NCI-H460 (cell line): ENCODE measurements at places on chromosomes 6 and 20.

DNA sequence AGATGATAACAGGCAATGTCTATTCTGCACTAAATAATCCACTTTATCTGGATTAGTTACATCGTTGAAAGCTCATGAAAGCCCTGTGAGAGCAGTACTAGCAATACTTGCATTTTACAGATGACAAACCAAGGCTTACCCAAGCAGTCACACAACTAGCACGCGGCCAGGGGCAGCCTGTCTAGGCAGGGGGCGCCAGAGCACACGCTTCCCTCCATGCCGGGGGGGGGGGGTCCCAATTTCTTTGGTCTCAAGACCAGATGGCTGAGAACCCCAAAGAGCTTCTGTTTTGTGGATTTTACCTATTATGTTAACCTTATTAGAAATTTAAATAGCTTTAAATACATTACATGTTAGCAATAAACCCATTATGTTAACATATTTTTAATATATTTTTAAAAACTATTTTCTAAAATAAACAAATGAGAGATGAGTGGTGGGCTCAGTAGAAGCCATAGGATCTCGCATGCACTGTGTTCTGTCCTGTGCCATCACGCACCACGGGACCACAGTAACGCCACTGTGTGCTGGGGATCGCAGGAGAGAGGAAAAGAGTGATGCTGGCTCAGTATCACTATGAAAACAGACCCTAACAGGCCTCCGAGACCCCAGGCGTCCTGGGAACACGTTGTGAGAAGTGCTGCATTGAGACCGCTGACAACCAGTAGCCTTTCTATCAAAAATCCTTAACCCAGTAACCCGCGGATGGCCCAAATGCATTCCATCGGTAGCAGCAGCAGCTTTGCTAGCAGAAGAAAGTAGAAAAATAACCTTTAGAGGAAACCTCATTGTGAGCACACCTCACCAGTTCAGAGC lies 5.3 kb upstream of the PRR18 start:
- peak; percentile 23 for DNase-seq

DNA sequence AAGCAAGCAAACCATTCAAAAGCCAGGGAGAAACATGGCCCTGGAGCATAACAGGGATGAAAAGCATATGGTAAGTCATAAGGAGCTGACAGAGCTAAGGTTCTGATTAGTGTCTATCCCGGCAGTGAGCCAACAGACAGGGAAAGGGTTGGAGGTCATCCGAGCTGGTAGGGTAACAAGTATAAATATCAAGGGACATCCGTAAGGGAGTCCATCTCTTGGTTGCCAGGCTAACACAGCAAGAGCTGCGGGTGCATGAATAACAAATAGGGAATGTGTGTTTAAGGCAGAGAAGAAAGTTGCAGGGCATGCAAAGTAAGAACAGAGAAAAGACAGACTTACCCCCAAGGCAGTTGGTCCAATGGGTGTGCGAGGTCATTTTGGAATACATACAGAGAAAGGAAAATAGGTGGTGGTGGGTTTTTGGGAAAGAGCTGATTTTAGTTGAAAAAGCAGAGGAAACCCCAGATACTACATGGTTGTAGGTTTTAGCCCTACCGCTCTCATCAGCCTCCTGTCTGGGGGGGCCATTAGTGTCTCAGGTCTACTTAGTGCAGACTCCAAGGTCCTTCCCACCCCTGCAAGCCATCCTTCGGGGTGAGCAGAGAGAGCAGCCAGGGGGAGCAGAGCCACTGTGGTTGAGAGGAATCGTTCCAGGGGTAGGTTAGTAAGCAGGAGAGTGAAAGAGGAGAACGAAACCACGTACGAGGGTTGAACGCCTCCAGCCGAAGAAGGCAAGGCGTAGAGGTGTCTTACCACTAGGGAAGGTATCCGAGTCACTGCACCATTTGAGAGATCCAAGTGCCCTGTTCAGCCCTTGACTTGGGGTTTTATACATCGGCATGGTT lies at the start of gene ERVFRD-1:
Gene ERVFRD-1, minus strand, starts transcription at position 805 of the 848 bp plus-strand sequence. CDS start 6,415 bp downstream, outside the sequence.
- no peak for DNase-seq

GRCh38 chr20:36988494-36988966 lies 37.0 kb upstream of the SAMHD1 start:
- DNase-seq: no peak

DNA sequence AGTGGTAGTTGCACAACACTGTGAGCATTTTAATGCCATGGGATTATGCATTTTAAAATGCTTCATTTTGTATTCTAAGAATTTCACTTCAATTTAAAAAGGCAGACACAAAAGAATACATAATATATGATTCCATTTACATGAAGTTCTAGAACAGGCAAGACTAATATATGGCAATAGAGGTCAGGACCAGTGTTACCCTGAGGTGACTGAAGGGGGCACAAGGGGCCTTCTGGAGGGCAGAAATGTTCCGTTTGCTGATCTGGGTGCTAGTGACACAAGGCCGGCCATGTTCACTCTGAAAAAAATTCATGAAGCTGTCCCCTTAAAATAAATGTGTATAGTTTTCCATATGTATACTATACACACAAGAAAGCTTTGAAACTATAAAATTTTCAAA lies 28.5 kb downstream of the TASP1 start:
- DNase-seq: no peak

DNA sequence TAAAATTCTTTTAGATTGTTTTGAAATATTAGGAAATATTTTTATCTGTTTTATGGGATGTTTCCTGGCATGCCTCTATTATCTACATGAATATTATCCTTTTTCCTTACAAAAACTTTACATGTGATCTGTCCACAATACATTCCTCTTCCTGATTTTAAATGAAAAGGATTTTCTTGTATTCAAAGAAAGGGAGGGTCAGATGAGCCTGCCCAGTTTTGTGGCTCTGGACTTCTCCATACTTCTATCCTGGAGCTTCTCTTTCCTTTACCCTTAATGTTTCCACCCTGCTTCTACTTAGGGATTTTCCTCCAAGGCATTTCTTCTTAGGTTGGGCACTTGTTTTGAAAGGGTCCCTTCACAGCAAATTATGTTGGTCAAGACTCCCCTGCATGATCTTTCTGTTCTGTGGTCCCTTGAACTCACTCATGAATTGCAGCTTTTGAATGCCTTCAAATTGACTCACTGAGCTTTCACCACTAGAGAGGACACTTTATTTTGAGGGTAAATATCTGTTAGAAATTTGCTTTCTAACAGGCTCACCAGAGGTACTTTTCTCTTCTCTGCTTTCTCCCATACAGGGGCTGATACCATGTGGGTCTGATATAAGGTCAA lies 104.9 kb downstream of the CENPW start:
- no peak for DNase-seq

DNA sequence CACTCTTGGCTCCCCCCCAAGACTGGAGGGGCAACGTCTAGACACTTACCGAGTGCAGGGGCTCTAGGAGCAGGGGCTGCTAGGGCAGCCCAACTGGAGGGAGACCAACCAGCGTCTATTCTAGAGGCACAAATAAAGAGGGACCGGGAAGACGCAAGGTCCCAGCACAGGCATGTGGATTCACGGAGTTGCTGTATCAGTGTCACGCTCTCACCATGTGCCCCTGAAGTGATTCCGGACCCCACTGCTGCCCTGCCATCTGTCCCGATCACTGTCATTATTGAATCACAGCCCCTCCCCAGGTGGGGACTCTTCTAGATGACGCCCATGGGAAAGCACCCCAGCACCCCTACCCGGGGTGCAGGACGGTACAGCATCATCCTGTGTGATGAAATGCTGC lies 54.2 kb downstream of the RAMACL start:
- DNase-seq: no peak

GRCh38 chr6:165766457-165766856 lies 103.4 kb upstream of the PDE10A start:
- no peak for DNase-seq

DNA sequence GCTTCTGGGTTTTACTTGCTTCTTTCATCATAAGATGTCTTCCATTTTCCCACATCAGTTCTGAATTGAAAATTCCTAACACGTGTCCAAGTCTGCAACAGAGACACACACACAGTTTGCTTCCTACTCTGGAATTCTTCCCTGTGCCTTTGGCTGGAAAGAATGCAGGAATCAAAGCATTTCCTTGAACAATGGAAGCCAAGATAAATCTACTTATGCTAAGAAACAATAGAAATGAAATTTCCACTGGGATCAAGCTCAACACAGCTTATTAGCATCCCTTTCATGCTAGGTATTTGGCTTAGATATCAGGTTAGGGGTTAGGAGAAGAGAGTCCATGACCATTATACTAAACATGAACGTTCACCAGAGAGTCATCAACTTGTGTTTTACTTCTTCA lies 101.1 kb upstream of the SCAF8 start:
- no peak for DNase-seq

DNA sequence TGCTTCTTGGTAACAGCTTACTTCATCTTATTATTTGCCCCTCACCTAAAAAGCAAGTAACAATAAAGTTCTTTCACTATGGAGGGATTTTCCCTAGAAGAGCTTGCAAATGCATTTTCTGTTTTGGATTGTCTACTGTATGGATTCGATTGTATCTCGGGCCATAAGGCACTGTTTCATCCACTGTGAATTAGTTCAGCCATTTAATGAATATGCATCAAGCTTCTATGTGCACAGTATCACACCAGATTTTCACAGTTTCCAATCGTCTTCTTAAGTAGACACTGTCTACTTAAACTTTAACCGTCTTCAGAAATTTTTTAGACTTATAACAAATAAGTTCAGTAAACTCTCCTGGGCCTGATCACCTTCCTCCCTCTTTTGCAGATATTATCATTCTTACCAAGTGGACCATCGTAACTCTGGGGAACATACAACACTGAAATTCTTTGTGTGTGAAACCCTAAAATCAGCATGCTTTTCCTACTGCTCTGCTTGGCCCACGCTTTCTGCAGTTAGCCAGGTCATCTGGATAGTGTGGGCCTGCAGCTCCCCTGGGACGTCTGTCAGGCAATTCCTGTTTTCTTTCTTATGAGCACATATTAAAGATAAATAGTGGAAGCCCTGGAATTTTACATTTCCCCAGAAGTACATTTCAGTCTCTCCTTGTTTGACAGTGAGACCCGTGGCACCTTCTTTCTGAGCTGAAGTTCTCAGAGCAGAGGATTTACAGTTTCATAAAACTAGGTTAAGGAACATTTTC lies 136.5 kb upstream of the PDE10A start:
- no peak for DNase-seq

DNA sequence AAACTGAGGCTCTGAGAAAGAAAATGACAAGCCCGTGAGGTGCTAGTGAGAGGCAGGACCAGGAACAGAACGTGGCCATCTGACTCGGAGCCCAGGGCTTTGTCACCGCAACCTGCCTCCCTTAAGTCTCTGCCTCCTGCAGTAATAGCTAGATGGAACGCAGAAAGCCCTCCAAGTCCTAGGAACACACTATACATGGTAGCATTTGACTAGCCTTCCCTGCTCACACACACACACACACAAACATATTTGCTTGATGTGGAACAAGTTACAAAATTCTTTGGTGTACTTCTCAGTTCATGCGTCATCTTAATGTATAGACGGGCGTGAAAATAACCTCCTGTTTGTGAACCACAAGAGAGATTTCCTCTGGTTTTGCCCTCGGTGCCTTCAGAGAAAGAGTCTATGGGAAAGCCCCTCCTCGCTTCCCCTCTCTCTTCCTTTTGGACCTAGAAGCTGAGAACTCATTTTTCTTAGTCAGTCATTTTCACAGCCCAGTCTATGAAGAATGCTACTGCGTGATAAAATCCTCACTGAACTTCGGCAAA lies 38.8 kb downstream of the C6orf52 start:
- no peak for DNase-seq

DNA sequence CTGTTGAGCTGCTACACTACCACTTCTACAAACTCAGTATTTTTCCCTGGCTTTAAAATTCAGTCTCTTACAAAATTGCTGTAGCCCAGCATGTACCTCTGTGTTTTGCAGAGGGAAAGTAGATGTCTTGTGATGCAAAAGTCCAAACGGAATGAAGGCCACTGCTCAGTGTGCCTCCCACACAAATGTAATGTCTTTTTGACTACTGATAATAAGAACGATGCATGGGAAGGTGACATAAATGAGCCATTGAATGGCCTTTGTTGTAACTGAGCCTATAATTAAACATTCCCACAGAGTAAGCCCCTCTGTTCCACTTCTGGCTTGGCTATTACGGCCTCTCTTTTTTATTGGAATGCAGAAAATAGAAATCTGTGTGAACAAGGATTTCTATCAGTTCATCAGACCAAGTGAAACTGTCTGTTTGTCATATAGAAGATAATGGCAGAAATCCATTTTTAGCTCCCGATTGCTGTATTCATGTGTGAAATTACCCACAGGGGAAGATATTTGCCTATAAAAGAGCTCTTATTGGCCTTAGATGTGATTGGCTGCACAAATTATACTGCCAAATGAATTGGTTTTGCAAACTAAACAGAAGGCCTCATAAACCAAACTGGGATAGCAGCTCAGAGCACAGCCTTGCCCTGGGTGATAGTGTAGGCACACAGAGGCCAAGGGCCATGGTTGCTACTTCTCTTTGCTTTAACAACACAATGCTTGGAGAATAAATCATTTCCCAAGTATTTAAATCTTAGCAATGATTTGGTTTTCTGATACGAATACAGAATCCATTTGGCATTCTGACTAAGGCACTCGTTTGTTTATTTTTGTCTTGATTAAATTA lies 241.5 kb upstream of the PLN start:
- no peak for DNase-seq

GRCh38 chr6:131565056-131565455 lies 8.0 kb upstream of the ARG1 start:
- DNase-seq: no peak
